ENCODE measurements at places on chromosomes 2 and 18. TPM values are rescaled to one million over a fixed set of nuclear protein-coding genes. Genes with fewer than 3 reads are reported as not detected.

KLHL14 gene
- not detected for total RNA-seq

TUBB8B gene
- total RNA-seq, result not detected

NTSR2 gene
- total RNA-seq, result not detected

MAPRE2 gene
- total RNA-seq, result 23.2 TPM

IL36B gene
- not detected for total RNA-seq

FIGLA gene
- not detected for total RNA-seq

ALPI gene
- total RNA-seq, result not detected

PMAIP1 gene
- 53.3 TPM for total RNA-seq

GCG gene
- not detected for total RNA-seq

ARHGAP25 gene
- 0.44 TPM for total RNA-seq

RAMP1 gene
- 13.2 TPM for total RNA-seq

ASAP2 gene
- total RNA-seq, result 76.5 TPM

DLGAP1 gene
- 3.1 TPM for total RNA-seq

MOGAT1 gene
- not detected for total RNA-seq

ERFE gene
- 2.4 TPM for total RNA-seq

SLC14A1 gene
- 18.2 TPM for total RNA-seq

IFIH1 gene
- 9.3 TPM for total RNA-seq

FTCDNL1 gene
- 0.43 TPM for total RNA-seq

TIGD1 gene
- 5.4 TPM for total RNA-seq

GPR75 gene
- 4.9 TPM for total RNA-seq

SERPINB4 gene
- 0.14 TPM for total RNA-seq

FLACC1 gene
- total RNA-seq, result 1.4 TPM

EPAS1 gene
- 649 TPM for total RNA-seq

UGT1A3 gene
- not detected for total RNA-seq

MLPH gene
- total RNA-seq, result 32.2 TPM

SCN1A gene
- not detected for total RNA-seq

ODC1 gene
- 216 TPM for total RNA-seq

DSG2 gene
- total RNA-seq, result 12.5 TPM

RAB17 gene
- total RNA-seq, result 0.22 TPM

CNOT9 gene
- 65.2 TPM for total RNA-seq

NR4A2 gene
- 0.57 TPM for total RNA-seq

CDH20 gene
- not detected for total RNA-seq

PRKCE gene
- 21.9 TPM for total RNA-seq

B3GNT7 gene
- 0.14 TPM for total RNA-seq

EXOC6B gene
- total RNA-seq, result 42.0 TPM

PLGLB2 gene
- total RNA-seq, result 0.66 TPM

CCDC102B gene
- total RNA-seq, result 5.0 TPM

CHST9 gene
- total RNA-seq, result not detected

MAB21L4 gene
- total RNA-seq, result not detected

SPRED2 gene
- total RNA-seq, result 16.0 TPM

AMER3 gene
- total RNA-seq, result not detected

CYTIP gene
- total RNA-seq, result not detected

CHAC2 gene
- 7.4 TPM for total RNA-seq

AQP12B gene
- total RNA-seq, result not detected
